Left renal cortex interstitium (tissue), 4 donors: ENCODE measurements at places on chromosomes 2 and 18. TPM values are rescaled to one million over a fixed set of nuclear protein-coding genes. Genes with fewer than 3 reads are reported as not detected.

DNA sequence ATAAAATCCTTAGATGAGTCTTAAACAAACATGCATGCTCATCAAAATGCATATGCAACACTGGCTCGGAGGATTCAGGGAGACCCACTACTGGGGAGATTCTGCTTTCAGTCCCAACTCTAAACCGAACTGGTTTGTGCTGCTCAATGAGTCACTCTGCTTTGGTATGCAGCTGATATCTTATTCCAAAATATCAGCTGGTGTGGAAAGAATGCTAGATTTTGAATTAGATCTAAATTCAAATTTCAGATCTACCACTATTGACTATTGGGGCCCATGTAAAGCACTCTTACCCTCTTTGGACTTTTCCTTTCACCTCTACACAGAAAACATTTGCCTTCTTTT, 39.2 kb upstream of the TTN start:
- DNase-seq = no peak

The ACMSD gene
- 30.0 TPM for polyA plus RNA-seq

GRCh38 chr18:51430538-51430937, 233.1 kb upstream of the MEX3C start:
- no peak for DNase-seq

The TEKT4 gene
- polyA plus RNA-seq = 0.16 TPM

GRCh38 chr18:42095732-42096377, 140.8 kb downstream of the PIK3C3 start:
- no peak for DNase-seq

DNA sequence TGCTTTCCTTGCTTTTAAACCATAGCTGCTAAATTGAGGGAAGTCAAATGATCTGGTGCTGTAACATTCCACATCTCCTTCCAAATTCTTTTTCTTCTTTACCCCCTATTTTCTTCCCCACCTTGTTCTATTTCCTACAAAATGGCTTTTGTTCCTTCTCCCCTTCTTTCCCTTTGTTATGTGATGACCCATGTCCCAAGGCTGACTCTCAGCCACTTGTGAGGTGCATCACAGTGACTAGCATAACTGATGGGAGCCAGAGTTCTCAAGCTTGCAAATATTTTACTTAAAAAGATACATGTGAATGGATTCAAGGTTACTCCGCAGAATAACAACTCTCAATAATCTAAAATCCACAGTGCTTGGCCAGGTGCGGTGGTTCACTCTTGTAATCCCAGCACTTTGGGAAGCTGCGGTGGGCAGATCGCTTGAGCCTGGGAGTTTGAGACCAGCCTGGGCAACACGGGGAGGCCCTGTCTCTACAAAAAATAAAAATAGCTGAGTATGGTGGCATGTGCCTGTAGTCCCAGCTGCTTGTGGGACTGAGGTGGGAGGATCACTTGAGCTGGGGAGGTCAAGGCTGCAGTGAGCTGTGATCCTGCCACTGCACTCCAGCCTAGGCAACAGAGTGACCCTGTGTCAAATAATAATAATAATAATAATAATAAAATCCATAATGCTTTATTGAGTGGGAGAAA, 100.1 kb upstream of the CERS6 start:
- DNase-seq = no peak

The G6PC2 gene
- not detected for polyA plus RNA-seq

DNA sequence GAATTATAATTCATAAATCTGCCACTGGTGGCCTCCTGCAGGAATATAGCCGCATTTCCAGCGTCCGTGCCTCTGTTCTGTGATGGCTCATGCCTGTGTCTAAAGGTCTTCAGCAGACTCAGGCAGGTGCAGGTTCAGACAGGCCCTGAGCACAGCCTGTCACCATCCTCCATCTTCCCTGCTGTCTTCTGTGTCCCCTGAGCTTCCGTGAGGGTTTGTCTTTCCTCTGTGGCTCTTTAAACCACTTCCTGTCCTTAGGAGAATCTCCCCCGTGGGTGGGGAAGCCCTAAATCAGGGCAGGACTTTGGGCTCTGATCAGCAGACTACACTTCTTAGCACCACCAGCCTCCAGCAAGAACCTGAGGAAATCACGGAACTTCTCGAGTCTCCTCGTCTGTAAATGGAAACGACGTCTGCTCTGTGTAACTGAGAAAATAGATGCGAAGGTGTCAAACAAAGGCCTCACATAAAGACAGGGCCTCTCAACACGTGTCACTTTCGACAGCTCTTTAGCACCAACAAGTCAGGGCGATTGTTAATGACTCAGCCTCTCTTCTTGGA, 24.1 kb upstream of the NFATC1 start:
- DNase-seq = no peak

The CROCC2 gene
- 0.09 TPM for polyA plus RNA-seq

- DNase-seq = no peak
These were observed 73.7 kb downstream of the SP3 start for GRCh38 chr2:173891315-173892037.

The RIT2 gene
- 0.22 TPM for polyA plus RNA-seq

DNA sequence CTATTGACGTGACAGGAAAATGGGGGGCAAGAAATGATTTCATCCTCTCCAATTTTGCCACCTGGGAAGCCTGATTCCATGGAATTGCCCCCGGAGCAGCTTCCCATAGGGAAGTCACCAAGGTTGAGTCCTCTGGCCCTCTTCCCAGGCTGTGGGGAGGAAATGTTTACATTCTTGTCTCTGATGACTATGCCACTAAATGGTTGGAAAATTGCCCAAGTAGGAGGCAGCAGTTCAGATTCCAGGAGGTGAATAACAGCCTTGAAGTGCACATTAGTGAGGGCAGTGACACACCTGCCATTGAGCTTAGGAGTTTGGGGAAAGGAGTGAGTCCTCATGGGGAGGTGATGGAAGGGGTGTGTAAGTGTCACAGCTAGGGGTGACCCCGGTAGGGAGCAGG, 449.2 kb upstream of the DCC start:
- DNase-seq = peak; percentile 31

The GKN2 gene
- polyA plus RNA-seq = not detected

- DNase-seq = no peak
These were observed 44.4 kb downstream of the PTPN2 start for GRCh38 chr18:12839526-12840196.

The STPG4 gene
- not detected for polyA plus RNA-seq

The OTOS gene
- 0.24 TPM for polyA plus RNA-seq

DNA sequence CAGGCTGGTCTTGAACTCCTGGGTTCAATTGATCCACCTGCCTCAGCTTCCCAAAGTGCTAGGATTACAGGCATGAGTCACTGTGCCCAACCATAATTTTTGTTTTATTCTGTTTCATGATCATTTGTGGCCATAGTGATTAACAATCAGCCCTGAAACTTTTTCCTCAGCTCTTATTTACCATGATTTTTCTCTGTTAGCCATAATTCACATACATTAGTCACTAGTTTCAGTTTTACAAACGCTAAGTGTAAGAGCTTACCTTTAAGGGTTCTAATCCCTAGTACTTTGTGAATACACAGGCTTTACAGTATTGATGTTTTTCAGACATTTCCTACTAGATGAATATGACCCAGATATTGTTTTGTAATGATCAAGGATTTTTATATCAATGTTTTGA, 216.1 kb downstream of the DPP4 start:
- DNase-seq = no peak
